ENCODE measurements at places on chromosomes 2 and 18.

DNA sequence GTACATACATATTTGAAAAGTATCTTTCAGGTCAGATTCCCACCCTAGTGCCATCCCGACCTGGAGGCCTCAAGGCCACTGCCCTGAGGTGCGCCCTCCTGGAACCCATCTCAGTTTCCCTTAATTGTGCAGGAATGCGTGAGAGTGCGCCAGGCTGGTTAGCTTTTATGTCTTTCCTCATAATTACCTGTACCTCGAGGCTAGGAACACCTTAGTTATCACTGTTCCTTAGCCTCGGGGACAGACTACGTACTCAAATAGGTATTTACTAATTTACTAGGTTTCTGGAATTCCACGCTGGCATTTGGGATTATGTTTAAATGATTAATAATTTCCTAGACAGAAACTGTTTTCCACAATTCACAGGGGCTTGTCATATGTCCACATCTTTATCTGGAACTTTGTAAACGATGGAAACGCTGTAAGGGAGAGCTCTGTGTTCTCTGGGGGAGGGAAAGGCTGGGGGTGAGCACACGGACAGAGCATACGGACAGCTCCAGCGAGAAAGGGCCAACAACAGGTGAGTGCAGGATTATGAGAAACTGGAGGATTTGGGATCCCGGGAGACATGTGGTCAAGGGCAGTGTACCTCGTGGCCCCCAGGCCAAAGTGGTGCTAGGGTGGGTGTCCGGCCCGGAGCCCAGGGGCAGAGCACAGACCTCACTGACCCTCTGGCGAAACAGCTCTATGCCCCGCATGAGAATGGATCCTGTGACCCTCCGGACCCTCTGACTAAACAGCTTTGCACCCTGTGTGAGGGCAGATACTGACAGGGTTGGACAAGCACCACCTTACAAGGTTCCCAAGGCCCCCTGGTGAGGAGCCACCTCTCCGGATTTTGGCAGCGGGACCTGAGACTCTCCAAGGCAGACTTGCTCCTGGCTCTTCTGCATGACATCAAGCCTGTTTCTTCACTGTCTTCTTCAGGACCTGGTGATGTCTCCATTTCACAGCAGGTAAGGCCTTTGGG is 102.0 kb upstream of the PXDN start:
- DNase-seq: no peak

- DNase-seq: peak; percentile 74
Observed at GRCh38 chr2:66929632-66930338, 467.3 kb upstream of the ETAA1 start.

- no peak for DNase-seq
Observed at GRCh38 chr2:62306751-62307468, 111.0 kb downstream of the B3GNT2 start.

GRCh38 chr2:31147645-31148044 is 9.4 kb upstream of the GALNT14 start:
- DNase-seq: no peak

- peak; percentile 75 for DNase-seq
Observed at GRCh38 chr2:113117541-113118262, 9.7 kb upstream of the IL1RN start.
